Neural crest cell (in vitro differentiated cells): ENCODE measurements at places on chromosomes 11 and 22.

DNA sequence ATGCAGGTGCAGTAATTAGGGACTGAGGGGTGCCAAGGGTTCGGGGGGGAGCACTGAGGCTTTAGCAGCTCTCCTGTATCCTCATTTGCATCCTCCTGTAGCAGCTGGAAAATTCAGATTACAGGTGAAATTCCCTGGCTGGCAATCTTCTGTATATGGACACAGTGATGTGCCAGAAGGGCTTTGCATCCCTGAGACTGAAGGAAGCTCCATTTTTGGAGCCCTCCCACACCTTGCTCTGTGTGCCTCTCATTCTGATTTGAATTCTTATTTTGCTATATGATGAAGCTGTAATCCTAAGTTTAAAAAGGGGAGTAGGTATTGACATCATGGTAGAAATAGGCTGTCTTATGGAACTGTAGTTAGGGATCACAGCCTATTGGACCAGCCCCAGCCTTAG is 46.6 kb downstream of the SCN3B start:
- no peak for DNase-seq

DNA sequence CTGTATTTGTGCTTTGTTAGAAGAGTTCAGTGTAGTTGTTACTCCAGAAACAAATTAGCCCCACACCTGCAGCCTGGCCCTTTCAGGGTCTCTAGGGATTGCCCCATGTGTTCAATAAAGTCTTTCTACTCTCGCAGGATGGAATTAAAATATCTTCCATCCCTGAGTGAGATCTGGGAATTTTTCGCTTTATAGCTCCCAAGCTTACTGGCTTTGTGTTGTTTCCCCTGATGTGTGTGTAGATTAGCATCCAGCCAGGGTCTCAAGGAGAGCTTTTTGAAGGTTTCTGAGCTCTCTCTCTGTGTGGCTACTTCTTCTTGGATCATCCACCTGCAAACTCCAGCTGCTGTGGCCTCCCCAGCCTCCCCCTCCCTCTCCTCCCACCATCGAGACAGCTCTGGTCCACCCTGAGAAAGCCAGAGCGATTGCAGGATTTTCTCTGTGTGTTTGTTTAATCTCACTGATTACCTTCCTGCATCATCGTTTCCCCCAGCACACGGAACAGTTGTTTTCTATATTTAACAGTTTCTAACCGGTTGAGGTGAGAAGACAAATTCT is 553.5 kb downstream of the TBC1D22A start:
- no peak for DNase-seq

GRCh38 chr11:30876663-30877396 is 290.7 kb upstream of the MPPED2 start:
- DNase-seq: no peak

DNA sequence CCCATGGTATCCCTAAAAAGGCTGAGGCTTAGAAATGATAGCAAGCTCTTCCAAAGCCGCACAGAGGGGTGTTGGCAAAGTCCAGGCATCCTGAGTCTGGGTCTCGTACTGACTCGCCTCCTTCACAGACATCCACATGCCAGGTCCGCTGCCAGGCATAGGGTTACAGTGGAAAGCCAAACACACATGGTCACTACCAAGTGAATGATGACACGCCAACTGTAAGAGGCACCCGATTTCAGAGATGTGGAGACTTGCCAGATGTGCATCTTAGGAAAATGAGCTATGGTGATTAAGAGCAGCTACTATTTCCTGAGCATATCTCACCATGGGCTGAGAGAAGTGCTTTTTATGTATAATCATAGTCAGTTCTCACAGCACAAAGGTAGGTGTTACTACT is 314.9 kb downstream of the MIAT start:
- DNase-seq: no peak

DNA sequence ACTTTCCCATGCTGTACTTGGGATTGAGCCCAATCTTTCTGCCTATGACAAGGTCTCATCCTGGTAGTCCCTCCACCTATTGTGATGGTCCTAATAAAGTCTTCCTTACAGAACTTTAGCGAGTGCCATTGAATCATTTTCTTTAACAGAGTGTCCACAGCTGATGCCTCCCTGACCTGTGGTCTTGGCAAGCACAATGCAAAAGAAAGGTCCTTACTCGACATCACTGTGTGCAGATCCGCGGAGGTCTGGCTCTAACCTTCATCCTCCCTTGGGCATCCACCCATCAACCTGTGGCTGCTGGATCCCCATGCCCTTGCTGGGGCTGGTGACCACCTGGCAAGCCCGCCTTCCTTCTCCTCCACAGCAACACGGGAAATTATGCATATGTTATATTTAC is 1203.9 kb downstream of the TBC1D22A start:
- no peak for DNase-seq

GRCh38 chr22:36232715-36233401 is 6.5 kb downstream of the APOL2 start:
- DNase-seq: no peak
